ENCODE measurements at places on chromosomes 3 and 15. TPM values are rescaled to one million over a fixed set of nuclear protein-coding genes. Genes with fewer than 3 reads are reported as not detected.

HYAL1 gene
- total RNA-seq = 47.5 TPM

C2CD4A gene
- total RNA-seq = 5.3 TPM

- DNase-seq = peak; percentile 40
These were observed 28.6 kb downstream of the ABTB1 start for GRCh38 chr3:127701280-127701911.

DNA sequence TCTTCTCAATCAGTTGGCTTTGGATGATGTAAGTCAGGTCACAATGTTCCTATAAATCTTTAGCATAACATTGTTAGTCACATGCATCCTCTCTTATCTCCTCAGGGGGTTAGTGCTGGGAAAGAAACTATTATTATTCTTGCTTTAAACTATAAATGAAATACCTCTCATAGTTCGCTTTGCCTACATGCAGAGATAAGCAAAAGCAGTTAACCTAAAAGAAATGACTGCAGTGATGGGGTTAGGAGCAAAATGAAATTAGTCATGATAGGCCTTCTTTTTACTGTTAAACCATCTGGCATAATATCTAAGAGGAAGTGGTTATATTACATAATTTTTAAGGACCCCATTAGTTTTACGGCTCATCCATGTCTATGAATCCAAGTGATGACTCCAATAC, 91.7 kb upstream of the IGSF10 start:
- DNase-seq = no peak

AMIGO3 gene
- not detected for total RNA-seq

- DNase-seq = no peak
These were observed 61.9 kb downstream of the SERP1 start for GRCh38 chr3:150484410-150484809.

GRCh38 chr3:53534676-53535400, 40.4 kb downstream of the CACNA1D start:
- DNase-seq = no peak

DNA sequence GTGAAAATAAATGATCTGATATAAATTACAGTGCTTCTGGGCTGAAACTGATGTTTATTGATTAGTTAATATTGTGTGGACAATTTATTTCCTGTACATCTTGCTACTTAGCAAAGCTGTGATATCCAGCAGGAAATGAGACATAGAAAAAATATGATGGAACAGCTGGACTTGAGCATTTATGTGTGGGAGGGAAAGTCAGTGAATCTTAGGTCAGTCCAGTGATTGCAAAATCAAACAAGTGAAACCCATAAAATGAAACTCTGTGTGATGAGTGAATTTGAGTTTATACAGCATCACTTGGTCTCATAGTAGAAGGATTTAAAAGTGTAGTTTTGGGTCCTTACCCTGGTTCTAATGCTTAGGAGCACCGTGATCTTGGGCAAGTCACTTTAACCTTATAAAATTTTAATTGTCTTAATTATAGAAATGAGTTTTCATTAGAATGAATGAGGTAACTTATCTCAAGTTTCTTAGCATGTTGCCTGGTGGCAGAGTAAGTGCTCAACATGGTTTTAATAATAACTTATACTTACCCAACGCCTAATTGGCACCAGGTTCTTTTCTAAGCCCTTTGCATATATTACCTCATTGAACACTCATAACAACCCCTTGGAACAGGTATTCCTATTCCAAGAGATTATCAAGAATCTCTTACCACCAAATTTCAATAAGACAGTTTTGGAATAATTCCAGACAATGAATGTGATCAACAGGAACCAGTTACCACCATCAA, 194.6 kb downstream of the ADAMTSL3 start:
- peak; percentile 61 for DNase-seq

GRCh38 chr15:70036585-70037291, 61.0 kb downstream of the TLE3 start:
- DNase-seq = peak; percentile 48

DNA sequence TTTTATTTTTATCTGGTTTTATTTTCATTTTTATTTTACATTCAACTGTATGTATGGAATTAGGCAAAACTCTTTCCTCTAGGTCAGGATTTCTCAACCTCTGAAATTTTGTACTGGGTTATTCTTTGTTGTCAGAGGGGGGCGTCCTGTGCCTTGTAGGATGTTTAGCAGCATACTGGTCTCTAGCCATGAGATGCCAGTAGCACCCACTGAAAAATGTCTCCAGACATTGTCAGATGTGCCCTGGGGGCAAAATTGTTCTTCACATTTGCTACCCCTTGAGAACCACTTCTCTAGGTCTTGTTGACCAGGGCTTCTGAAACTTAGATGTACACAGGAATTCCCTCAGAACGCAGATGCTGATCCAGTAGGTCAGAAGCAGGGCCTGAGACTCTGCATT, 5.4 kb downstream of the CHRNA5 start:
- DNase-seq = no peak

GRCh38 chr15:75161917-75162414, 39.7 kb upstream of the C15orf39 start:
- DNase-seq = no peak

DNA sequence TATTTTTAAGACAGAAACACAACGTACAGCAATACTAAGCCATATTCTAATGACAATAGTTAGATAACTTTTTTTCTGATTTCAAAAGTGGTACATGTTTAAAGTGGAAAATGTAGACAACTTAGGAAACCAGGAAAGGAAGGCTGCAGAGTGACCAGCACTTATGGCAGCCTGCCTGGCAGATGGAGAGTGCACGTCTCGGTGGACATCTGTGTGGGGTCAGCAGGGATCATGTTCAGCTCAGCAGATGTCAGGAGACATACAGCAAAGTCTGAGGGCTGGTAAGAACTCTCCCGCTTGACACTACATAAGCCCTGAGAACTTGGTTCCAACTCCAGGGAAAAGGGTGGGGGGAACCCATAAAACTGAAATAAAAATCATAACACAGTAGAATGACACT, 128.6 kb upstream of the ADPGK start:
- DNase-seq = no peak

DNA sequence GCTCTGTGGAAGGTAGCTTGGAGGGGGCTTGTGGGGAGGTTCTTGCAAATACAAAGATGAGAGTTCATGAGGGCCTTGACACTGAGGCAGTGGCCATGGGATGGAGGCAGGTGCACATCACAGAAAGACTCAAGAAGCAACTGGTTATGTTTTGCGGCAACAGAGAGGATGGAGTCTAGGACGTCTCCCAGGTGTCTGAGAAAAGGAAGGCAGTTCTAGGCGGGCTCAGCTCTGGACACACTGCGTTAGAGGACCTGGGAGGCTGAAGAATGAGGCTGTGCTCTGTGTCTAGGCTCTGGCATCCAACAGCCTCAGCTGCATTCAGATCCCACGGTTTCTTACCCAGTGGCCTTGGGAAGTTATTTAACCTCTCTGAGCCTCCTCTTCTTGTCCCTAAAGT, 23.5 kb downstream of the NOX5 start:
- no peak for DNase-seq

DNA sequence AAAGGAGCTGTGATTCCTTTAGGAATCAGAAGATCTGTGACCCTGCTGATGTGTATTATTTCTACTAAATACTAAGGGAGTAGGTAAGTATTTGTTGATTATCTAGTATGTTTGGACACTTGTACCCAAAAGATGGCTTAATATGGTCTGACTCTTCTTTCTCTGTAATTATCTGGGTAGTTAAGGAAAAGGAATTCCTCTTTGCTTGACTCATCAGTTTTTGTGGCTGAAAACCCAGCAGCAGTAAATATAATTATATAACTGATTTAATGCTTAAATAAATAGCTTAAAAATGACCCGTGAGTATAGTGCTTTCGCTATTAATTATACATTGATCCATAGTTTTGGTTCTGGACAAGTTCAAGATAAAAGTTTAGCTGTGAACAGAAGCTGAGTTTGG, 155.8 kb downstream of the LRTM1 start:
- no peak for DNase-seq

GRCh38 chr15:70555713-70556112, 207.6 kb downstream of the UACA start:
- DNase-seq = no peak

CRABP1 gene
- total RNA-seq = not detected

GRCh38 chr3:194572944-194573491, 60.2 kb downstream of the TMEM44 start:
- peak; percentile 72 for DNase-seq

CPNE9 gene
- 0.16 TPM for total RNA-seq

DNA sequence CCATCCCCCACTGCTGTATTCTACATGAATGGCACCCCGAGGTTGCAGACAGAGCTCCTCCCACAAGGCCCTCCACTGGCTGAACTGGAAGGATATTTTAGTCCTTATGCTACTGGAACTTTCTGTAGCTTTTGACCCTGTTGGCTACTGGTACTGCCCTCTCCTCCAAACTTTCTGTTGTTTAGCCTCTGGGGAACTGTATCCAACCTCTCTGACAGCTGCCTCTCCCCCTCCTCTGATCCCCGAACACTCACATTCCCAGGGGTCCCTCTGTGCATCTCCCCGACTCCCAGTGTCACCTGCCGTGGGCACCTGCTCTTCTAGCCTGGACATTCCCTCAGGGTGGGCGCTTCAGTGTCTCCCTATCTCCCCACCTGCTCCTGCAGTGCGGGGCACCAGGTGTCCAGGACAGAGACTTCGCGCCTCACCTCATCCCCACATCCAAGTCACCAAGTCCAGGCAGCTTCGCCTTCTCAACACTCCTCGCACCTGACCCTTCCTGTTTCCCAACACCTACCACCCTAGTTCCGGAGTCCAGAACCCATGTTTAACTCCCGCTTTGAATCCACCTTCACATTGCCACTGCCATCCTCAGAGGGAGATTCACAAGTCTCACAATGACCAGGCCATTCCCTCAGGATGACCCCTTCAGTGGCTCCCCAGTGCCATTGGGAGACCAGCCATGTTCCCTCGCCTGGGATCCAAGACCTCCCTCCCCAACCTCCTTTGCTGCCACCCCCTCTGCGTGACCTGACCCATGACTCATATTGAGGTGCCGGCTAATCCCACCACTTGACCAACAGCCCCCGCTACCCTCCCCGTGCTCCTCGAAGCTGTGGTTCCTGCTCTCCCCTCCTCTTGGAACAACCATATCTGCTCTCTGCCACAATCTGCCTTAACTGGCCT, 34.2 kb downstream of the BDH1 start:
- DNase-seq = no peak

DNA sequence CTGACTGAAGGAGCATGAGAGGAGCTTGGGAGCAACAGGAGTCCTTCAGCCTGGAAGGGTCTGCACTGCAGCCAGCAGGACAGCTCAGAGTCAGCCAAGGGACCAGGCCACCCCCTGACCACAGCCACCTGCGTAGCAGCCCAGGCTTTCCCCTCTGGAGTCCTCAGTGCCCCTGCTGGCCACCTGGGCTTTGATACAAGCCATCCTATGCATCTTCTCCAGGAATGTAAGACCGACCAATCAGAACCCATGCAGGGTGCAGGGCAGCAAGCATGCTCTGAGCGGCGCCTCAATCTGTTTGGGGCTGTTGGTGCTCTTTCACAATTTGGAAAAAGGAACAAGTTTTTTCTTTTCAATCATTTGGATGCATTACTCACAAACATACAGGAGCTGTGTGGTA, 52.0 kb downstream of the DZIP1L start:
- no peak for DNase-seq

DNA sequence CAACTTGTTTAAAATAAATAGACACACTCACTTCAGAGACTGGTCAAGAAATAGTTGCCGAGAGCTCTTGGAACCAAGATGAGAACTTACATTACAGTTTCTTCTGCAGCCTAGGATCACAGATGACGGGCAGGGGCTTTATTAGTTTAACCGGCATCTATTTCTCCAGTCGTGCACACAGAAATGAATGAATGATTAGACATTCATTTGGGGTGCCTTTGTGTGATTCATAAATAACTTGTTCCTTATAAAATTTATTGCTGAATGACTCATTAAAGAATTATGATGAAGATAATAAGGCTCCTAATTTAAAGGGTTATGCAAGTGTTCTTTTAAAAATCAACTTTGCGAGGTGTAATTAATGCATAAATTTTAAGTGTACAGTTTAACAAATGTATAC, 20.8 kb downstream of the NFKBIZ start:
- no peak for DNase-seq

RASGRP1 gene
- 12.5 TPM for total RNA-seq

GRCh38 chr3:116663161-116664110, 46.1 kb upstream of the TUSC7 start:
- DNase-seq = peak; percentile 20

WNT5A gene
- total RNA-seq = 9.9 TPM

GRCh38 chr3:107870096-107870495, 220.7 kb downstream of the CD47 start:
- no peak for DNase-seq

DNA sequence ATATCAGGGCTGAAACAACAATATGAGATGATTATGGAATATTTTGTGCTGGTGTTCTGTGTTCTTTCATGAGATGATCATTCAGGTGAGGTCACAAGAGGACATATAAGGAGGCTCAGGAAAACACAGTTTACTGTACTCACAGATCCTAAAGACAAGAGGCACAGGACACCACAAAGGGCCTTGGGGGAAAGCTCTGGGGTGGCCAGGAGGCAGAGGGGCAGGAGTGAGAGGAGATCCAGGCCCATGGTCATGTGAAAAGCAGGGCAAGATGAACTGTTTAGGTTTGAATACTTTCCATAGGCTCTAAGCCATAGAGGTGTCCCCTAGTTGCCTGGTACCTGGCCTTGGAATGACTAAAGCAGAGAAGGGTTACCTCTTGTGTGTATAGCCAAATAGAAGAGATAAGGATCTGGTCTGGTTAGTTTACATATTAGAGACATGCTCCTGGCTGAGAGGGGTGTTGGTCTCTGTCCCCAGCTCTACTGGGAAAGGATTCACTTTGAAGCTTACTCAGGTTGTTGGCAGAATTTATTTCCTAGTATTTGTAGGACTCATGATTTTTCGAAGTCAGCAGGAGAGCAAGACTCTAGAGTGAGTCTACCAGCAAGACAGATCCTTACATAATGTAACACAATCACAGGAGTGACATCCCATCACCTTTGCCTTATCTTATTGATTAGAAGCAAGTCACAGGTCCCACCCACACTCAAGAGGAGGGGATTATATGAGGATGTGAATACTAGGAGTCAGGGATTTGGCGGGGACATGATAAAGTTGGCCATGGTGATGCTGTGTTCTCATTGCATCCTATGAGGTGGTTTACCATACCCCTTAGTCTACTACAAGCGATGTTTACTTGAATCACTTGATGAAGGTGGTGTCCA, 11.3 kb upstream of the TM4SF1 start:
- no peak for DNase-seq

MYL3 gene
- total RNA-seq = 41.3 TPM

MAP1A gene
- 9.3 TPM for total RNA-seq

GRCh38 chr3:58218904-58219303, 8.1 kb upstream of the DNASE1L3 start:
- no peak for DNase-seq

SLC27A2 gene
- total RNA-seq = 26.5 TPM

DNA sequence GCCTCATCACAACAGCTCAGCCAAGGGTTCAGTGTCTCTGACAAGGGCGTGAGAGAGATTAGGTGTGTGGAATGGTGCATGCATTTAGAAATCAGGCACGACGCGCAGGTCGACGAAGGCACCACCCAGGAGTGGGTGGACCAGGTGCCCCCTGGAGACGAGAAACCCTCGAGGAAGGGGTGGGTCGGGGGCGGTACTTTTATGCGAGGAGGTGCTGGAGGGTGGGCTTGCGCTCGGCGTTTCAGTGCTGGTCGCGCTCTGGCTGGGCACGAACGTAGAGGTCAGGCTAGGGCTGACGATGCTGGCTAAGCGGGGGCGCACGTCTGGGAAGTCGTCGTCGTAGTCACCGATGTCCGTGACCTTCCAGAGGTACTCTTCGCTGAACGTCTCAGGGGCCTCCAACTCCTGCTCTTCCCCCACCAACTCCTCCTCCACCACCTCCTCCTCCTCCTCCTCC, 393 bp downstream of the ERICH6 start:
- no peak for DNase-seq
